ENCODE measurements at places on chromosomes 6 and 20.

GRCh38 chr6:71029555-71029954, 72.7 kb upstream of the B3GAT2 start:
- no peak for DNase-seq

- no peak for DNase-seq
Measured at GRCh38 chr6:107156617-107157016, 41.3 kb upstream of the BEND3 start.

GRCh38 chr6:27101824-27102223, 145.7 kb upstream of the PRSS16 start:
- no peak for DNase-seq

DNA sequence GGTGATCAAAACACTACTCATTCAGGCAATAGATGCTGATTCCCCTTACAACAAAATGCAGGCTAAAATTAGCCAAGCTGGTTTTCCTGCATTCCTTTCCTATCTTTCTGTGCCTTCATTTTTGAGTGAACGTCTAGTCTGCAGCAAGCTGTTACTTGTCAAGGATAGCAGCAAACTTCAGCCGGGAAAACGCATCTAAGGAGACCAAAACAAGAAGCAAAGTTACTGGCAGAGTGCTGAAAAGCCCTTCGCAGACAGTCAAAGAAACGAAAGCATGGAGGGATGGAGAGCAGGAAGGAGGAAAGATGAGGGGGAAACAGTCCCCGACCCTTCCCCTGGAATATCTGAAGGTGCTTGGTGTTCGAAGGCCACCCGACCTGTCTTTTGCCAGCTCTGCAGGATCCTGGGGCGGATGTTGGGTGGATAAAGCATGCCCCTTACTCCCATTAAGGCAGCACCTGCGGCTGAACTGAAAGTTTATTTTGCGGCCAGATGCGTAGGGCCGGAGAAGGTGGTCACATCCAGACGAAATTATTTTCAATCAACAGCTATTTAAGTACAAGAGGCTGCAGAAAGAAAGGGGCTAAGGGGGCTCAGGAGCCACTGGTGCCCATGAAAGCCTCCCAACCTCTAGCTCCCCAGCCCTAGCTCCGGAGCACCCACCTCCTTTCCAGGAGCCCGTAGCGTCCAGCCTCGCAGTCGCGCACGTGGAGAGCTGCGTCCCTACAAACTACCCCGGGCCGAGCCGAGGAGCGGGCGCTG, 538 bp downstream of the FERMT1 start:
- peak; percentile 52 for DNase-seq

GRCh38 chr20:39025883-39026282, 63.7 kb downstream of the DHX35 start:
- no peak for DNase-seq

DNA sequence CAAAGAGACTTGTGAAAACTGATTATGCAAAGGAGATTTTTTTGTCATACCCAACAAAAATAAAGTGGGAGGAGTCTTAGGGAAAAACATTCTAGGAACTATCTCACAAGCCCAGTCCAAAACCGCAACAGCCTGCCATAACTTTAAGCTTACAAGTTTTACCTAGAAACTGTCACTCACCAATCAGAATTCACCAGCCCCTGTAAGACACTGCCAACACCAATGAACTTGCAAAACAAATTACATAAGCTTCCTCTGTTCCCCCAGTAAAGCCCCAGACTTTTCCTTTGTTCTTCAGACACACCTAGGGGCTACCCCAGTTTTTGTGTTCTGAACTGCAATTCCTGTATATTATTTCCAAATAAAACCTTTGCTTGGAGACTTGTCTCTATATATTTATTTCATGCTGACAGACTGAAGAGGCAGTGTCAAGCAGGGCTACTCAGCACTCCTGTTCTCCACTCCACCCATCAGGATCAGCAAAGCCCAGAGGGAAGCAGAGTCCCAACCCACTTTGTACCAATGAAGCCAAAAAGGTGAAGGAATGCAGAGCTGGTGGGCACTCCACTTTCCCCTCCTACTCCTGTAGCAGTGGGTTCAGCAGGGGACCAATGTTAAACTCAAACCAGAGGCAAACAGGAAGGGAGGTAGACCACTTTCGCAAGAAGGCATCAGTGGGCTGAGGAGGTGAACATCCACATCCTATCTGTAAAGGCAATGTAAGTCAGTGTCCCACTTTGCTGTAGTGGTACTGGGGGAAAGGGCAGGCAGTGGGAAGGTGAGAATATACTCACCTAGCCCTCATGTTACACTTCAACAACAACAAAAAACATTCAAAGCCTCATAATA, 142.5 kb upstream of the RUNX2 start:
- no peak for DNase-seq
